Colonic mucosa (tissue), 4 donors: ENCODE measurements at places on chromosomes 12 and 14. TPM values are rescaled to one million over a fixed set of nuclear protein-coding genes. Genes with fewer than 3 reads are reported as not detected.

The CMA1 gene
- total RNA-seq, result 1.3 TPM

The TAS2R13 gene
- total RNA-seq, result 0.91 TPM

The RAP1B gene
- 112 TPM for total RNA-seq

The RD3L gene
- total RNA-seq, result not detected

The HVCN1 gene
- 1.5 TPM for total RNA-seq

DNA sequence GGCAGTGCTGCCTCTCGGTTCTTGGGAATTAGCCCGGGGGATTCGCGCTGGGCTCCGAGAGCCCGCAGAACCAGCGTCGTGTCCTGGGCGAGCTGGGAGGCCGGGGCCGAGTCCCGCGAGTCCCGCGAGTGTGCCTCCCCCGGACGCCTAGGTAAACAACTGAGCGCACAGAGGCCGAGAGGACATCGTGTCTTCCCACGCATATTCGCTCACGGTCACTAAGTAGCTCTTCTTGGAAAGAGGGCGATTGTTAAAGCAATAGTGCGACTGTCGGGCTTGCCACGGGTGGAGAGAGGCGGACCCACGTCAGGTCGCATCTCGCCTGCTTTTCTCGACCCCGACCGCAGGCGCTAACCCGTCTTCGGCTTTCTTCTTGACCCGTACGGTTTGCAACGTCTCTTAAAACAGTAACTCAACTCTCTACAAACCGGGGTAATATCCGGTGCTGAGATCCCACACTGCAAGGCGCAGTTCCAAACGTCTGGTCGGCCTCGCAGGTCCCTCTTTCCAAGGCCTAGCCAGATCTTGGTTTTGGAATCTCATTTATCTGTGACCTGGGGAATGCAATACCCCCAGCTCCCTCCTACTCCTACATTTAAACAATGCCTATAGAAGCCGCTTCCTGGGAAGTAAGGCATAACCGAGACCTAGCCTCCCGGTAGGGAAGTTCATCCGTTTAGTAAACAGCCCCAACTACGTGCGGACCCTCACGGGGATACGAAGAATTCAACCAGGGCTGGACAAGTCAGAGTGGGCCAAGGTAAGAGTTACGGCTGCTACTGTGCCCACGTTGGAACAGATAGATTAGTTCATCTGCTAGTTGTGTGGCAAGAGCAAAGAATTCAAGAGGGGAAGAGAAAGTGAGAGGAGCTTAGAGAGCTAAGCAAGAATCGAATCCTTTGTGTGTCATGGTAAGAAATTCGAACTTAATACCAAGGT, 736 bp upstream of the PHLDA1 start:
- peak overlapping the region; percentile 61 for H3K4me3 ChIP-seq
- no peaks in the 10 kb centered on the region for H3K27me3 ChIP-seq
- H3K27ac ChIP-seq, result peak overlapping the region; percentile 90
- no peaks in the 10 kb centered on the region for H3K4me1 ChIP-seq

- DNase-seq, result no peak
- no peaks in the 10 kb centered on the region for H3K4me1 ChIP-seq
- H3K36me3 ChIP-seq, result no peaks in the 10 kb centered on the region
- H3K4me3 ChIP-seq, result no peak overlapping the region
Observed at GRCh38 chr12:81859521-81859920, 100.4 kb upstream of the PPFIA2 start.

- no peak overlapping the region for H3K4me3 ChIP-seq
- DNase-seq, result no peak
- H3K36me3 ChIP-seq, result no peaks in the 10 kb centered on the region
- H3K27me3 ChIP-seq, result no peaks in the 10 kb centered on the region
Observed at GRCh38 chr12:47188576-47189441, 109.0 kb upstream of the AMIGO2 start.

GRCh38 chr14:79705126-79705894, 506.0 kb downstream of the DIO2 start:
- H3K27ac ChIP-seq, result no peak overlapping the region
- no peak overlapping the region for H3K4me3 ChIP-seq
- no peaks in the 10 kb centered on the region for H3K36me3 ChIP-seq
- no peaks in the 10 kb centered on the region for H3K4me1 ChIP-seq

- DNase-seq, result no peak
- no peaks in the 10 kb centered on the region for H3K27me3 ChIP-seq
- H3K36me3 ChIP-seq, result no peaks in the 10 kb centered on the region
- H3K4me1 ChIP-seq, result peaks cover 6% of the 10 kb centered on the region
- H3K27ac ChIP-seq, result peak overlapping the region; percentile 85
Observed at GRCh38 chr12:10363658-10363913, 26.3 kb downstream of the KLRK1 start.

DNA sequence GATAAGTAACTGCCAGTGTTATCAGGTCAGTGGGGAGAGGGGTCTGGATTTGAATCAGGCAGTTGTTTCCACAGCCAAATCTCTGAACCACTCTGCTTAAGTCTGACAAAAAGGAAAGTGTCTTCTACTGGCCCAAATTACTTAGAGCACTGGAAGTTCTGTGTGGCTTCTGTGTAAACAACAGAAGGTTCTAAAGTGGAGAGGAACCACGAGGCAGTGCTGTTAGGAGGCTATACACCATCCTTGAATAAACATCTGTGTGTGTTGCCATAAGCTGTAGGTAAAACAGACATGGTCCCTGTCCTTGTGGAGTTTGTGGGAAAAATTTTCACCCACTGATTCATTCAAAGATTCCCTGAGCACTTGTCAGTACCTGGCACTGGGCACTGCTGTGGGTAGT, 50.0 kb downstream of the GALNT4 start:
- H3K27me3 ChIP-seq, result no peaks in the 10 kb centered on the region
- no peak overlapping the region for H3K4me3 ChIP-seq
- no peaks in the 10 kb centered on the region for H3K4me1 ChIP-seq
- DNase-seq, result no peak
- H3K36me3 ChIP-seq, result no peaks in the 10 kb centered on the region
